ENCODE measurements at places on chromosomes 6 and 20. TPM values are rescaled to one million over a fixed set of nuclear protein-coding genes. Genes with fewer than 3 reads are reported as not detected.

RXRB gene
- total RNA-seq, result 21.8 TPM

CCN6 gene
- not detected for total RNA-seq

TTBK1 gene
- not detected for total RNA-seq

BPIFB2 gene
- total RNA-seq, result not detected

THBD gene
- 229 TPM for total RNA-seq

FRMD1 gene
- total RNA-seq, result not detected

OR2B6 gene
- not detected for total RNA-seq

ENPP4 gene
- 1.2 TPM for total RNA-seq

SLC22A23 gene
- total RNA-seq, result 69.1 TPM

DCDC2 gene
- total RNA-seq, result 6.6 TPM

BPI gene
- not detected for total RNA-seq

PROKR2 gene
- not detected for total RNA-seq

SLC24A3 gene
- 0.36 TPM for total RNA-seq
